ENCODE measurements at places on chromosomes 4 and X.

GRCh38 chrX:133670383-133670782 lies 255.1 kb upstream of the GPC4 start:
- no peak for DNase-seq

- no peak for DNase-seq
Measured at GRCh38 chrX:151776181-151776731, 41.7 kb downstream of the CNGA2 start.

- DNase-seq: no peak
Measured at GRCh38 chr4:153645183-153645582, 38.9 kb upstream of the TLR2 start.

DNA sequence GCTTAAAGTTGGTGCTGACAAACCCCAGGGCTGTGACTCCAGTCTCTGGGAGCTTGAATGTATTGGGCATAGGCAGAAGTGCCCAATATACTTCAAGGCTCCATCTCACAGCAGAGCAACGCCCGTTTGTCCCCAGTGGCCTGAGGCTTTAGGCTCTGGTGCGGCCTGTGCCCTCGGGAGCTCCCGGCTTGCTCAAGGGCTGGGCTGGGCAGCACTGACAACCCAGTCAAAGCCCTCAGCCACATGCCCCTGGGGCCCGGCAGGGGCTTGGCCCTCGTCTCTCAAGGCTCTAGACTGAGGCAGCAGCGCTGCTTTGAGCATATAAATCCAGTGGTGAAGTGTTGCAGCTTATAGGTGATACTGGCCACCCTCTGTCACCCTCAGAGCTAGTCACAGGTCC lies 203.7 kb downstream of the AFAP1 start:
- no peak for DNase-seq

GRCh38 chr4:24557026-24558025 lies 27.0 kb downstream of the DHX15 start:
- DNase-seq: no peak

All from suprapubic skin (tissue), 4 donors.